ENCODE measurements at places on chromosomes 5 and 9. TPM values are rescaled to one million over a fixed set of nuclear protein-coding genes. Genes with fewer than 3 reads are reported as not detected.

ARHGEF39 gene
- total RNA-seq = 8.9 TPM

PRSS3 gene
- 6.8 TPM for total RNA-seq

GRCh38 chr9:13487071-13487470 lies 207.6 kb upstream of the MPDZ start:
- DNase-seq = no peak

DNA sequence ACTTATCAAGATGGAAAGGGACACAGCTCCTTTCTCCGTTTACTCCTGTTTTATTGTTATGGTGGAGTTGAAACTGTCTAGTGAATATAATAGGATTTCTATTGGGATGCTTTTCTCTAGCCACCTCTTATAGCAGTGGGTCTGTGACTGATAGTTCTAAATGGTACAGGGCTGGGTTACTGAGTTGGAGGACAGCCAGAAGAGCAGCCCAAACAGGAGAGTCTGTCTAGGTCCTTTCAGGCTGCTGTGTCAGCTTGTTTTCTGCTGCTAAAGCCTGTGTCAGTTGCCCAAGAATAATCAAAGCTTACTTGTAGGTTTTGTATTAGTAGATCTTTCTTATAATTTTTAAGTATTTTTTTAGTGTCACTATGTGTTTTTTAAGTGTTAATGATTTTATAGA lies 356.0 kb upstream of the SEMA6A start:
- DNase-seq = no peak

GRCh38 chr5:85049020-85049419 lies 664.3 kb upstream of the EDIL3 start:
- peak; percentile 44 for DNase-seq

ASPN gene
- total RNA-seq = not detected

Measured in HT1080 (cell line).